Stimulated activated CD8-positive, alpha-beta memory T cell treated with anti-CD3 and anti-CD28 coated beads, Interleukin-4, amount 100 ng/mL, for 1 hour (primary cell): ENCODE measurements at places on chromosomes 16 and 17.

- DNase-seq, result no peak
These were observed 710 bp downstream of the TRAPPC1 start for GRCh38 chr17:7930841-7931631.

GRCh38 chr17:60851181-60851580 is 173.5 kb downstream of the BCAS3 start:
- no peak for DNase-seq

GRCh38 chr17:43411749-43412148 is 13.0 kb downstream of the ARL4D start:
- DNase-seq, result no peak

- no peak for DNase-seq
These were observed 14.2 kb downstream of the PAM16 start for GRCh38 chr16:4336701-4337539.

GRCh38 chr17:29581583-29582253 is 7.7 kb downstream of the GIT1 start:
- DNase-seq, result no peak

GRCh38 chr16:50340578-50340977 is 28.2 kb downstream of the BRD7 start:
- no peak for DNase-seq
